Right cardiac atrium (tissue), 5 donors: ENCODE measurements at places on chromosomes 2 and 18. TPM values are rescaled to one million over a fixed set of nuclear protein-coding genes. Genes with fewer than 3 reads are reported as not detected.
A peak's percentile ranks its signal among the peaks of the same experiment; 100 is the strongest.

RAMP1 gene
- total RNA-seq: 157 TPM

ICA1L gene
- total RNA-seq: 12.6 TPM

ZSWIM2 gene
- not detected for total RNA-seq

CCDC148 gene
- total RNA-seq: 2.4 TPM

POU3F3 gene
- total RNA-seq: 1.1 TPM

PLA2R1 gene
- 4.7 TPM for total RNA-seq

CCT7 gene
- 226 TPM for total RNA-seq

CPLX4 gene
- not detected for total RNA-seq

HOXD4 gene
- not detected for total RNA-seq

DNA sequence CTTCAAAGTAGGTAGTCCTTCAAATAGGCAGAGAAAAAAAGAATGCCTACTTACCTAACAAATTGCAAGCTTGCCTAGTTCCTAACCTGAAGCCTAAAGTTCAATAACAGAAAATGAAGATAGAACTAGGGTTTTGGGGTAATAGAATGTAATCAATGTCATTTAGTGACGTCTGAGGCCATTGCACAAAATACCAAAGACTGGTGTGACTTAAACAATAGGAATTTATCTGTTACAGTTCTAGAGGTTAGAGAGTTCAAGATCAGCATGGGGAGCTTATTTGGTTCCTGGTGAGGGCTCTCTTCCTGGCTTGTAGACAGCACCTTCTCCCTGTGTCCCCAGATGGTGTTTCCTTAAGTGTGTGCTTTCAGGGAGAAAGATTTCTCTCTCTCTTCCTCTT lies 4.7 kb upstream of the NPC1 start:
- no peak for DNase-seq

GRCh38 chr18:35662293-35663062 lies 80.9 kb downstream of the GALNT1 start:
- no peak for DNase-seq

GRCh38 chr2:121974897-121975661 lies 219.6 kb downstream of the TSN start:
- peak; percentile 72 for DNase-seq

DNA sequence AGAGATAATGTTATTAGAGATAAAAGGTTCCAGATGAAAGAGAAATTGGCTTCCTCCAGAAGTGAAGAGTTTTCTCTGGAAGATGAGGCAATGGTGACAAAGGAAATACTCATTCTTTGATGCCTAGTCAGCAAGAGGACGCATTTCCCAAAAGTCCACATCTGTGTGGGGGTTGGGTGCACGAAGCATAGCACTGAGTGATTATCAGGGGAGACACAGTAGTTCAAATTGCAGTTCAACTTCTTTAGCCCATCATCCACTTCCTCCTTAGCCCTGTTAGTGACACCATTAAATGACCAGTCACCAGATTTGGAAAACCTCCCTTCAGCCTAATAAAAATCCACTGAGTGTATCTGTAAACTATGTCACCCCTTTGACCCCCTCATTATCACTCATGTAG lies 80.9 kb upstream of the PHLPP1 start:
- DNase-seq: no peak

GRCh38 chr2:96151595-96152303 lies 6.5 kb upstream of the DUSP2 start:
- DNase-seq: no peak

DNA sequence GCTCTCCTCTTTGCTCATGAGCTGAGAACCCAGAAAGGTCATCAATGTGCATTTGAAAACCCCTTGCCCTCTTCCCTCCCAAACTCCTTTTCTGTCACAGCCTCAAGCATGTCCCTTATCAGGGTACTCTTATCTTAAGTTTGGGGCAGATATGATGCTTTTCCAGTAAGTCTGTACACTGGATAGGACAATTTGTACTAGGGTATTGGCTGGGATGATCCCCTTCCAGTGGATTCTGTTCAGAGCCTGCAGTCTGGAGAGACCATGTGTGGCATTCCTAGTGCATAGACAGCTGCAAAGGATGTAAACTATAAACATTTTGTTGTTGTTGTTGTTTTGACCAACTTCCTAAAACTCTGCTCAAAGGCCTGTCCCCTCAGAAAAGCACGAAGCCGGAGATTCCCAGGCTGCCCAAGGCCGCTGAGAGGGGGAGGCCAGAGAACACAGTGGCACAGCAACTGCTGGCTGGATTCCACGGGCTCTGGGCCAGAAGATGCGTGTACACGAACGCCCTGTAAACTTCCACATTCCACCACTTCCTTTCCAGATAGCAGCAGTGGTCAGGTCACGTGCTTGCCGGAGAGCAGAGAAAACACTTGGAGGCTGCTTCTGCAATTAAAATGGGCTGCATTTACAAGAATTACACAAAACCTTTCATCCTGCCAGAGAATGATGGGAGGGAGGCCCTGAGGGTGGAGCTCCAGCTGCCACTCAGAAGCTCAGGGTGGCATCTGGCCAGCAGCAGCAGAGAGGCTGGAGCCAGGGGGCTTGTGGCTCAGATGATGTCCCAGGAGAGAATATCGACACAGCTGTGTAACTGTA lies 42.1 kb downstream of the BMP10 start:
- peak; percentile 97 for DNase-seq

DNA sequence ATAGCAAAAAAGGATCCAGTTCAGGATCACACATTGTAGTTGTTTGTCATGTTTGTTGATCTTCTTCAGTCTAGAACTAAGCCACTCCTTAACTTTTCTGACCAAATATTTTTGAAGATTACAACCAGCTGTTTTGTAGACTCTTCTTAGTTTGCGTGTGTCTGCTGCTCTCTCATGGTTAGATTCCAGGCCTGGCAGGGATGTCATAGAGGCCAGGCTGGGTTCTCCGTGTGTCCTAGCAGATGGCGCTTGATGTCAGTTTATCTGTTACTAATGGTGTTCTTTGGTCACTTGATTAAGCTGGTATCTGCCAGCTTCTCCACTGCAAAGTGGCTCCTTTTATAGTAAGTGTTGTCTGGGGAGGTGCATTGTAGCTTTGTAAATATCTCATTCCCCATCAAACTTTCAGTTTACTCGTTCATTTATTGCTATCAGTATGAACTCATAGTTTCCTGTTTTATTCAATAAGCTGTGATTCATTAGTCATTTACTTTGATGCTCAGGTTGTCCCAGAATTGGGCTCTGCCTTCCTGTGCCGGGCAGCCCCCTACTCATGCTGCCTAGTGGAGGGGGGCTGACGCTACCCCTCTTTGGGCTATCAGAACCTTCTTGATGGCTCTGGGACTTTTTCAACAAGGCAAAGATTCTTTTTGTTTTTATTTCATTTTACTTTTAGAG lies 42.1 kb downstream of the GRHL1 start:
- no peak for DNase-seq

GRCh38 chr18:50428531-50429206 lies 53.8 kb downstream of the SKA1 start:
- no peak for DNase-seq

DNA sequence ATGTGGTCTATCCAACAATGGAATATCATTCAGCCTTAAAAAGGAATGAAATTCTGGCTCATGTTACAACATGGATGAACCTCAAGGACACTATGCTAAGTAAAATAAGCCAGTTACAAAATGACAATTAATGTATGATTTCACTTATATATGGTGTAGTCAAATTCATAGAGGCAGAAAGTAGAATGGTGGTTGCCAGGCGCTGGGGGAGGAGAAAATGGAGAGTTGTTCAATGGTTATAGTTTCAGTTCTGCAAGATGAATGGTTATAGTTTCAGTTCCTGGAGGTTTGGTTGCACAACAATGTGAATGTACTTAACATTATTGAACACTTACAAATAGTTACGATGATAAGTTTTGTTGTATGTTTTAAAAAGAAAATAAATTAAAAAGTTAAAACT lies 79.2 kb upstream of the IL1R2 start:
- DNase-seq: no peak

- no peak for DNase-seq
Measured at GRCh38 chr2:174738841-174739240, 25.4 kb downstream of the CHRNA1 start.

- no peak for DNase-seq
Measured at GRCh38 chr2:69285379-69285894, 101.6 kb downstream of the GFPT1 start.

DNA sequence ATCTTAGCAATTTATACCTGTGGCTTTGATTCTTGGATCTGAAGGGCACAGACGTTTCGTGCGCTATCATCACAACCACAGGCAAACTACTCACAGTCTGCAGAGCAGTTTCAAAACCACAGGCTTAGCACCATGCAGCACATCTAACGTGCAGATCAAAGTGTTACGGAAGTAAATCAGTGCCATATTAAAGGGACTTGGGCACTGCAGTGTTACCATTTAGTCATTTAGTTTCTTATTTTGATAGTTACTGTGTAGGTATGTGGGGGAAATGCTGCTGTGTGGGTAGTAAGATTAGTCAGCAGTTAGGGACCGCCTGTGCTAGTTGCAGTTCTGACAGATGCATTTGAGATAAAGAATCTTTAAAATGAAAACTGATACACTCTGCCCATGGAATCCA lies 384.0 kb downstream of the NBAS start:
- DNase-seq: no peak

DNA sequence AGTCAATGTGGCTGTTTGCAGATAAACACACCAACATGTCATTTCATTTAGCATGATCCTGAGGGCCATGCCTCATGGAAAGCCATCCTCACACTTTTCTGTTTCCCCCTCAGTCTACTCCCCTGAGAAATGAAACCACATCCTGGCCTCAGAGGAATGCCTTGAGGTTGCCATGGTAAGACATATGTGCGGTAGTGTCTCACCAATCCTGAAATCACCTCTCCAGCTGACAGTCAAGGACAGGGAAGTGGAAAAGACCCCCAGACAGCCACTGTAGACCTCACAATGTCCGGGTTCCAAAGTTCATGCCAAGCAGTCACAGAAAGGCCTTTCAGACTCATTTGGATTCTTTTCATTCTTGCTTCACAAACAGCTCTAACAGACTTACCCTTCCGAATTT lies 175.2 kb upstream of the PKDCC start:
- no peak for DNase-seq

- no peak for DNase-seq
Measured at GRCh38 chr2:162164802-162165201, 12.8 kb upstream of the GCG start.

DNA sequence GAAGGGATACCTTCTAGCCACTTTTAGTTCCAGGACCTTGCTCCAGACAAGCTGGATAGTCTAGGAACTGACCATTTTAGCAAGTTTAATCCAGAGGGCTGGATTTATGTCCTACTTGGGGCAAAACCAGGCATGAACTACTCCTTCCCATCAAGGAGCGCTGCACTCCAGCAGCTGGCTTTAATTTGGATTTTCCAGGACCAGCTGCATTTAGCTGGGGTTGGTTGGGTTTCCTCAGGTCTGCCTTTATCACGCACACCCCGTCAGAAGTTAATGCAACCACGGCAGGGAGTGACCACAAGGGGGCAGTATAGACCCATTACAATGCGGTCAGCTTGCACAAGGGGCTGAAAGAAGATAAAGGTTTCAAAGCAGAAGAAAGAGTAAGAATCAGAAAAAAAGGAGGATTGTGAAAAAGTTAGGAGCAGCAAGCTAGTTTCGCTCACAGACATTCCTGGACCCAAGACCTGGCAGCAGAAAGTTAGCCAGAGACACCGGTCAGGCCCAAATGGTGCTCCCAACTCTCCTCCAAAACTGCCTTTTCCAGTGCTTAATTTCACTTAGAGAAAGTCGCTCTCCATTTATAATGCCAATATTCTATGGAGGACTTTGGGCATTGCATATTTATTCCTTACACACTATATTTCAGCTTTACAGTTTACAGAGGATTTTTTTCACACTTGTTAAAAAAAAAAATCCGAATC lies 40.1 kb downstream of the SLC4A1AP start:
- DNase-seq: peak; percentile 84

DNA sequence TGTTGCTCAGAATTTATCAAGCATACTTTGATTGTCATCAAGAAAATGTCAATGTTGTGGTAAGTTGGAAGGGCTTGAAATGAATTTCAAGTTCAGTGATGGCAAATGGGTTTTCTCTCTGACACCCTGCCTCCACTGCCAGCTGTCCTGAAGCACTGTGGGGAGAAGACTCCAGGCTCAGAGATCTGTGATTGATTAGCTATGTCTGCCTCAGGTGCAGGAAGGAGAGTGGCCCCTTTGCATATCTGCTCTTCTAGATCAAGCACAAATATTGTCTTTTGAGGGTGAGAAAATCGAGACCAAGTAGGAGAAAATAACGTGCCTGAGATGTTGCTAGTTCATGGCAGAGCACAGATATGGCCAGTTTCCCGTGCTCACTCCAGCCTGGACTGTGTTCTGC lies 178.8 kb upstream of the GLI2 start:
- DNase-seq: no peak

- no peak for DNase-seq
Measured at GRCh38 chr2:177188482-177189469, 23.8 kb upstream of the HNRNPA3 start.

- DNase-seq: no peak
Measured at GRCh38 chr18:37783771-37784170, 218.2 kb upstream of the CELF4 start.

GRCh38 chr2:141151611-141152286 lies 979.1 kb downstream of the LRP1B start:
- no peak for DNase-seq

DNA sequence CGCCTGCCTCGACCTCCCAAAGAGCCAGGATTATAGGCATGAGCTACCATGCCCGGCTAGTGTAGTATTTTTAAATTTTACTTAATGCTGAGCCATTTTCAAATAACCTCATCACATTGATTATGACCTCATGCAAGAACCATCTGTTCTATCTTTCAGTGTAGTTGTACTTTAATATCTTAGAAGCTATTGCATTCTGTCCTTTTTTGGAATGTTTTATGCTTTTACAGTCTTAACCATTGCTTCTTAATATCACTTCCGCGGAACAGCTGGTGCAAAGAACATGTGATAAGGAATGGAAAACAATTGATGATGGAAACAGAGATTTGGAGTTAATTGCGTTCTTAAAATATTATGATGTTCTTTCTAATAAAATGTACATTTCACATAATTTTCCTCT lies 2.7 kb downstream of the GEN1 start:
- DNase-seq: no peak

DNA sequence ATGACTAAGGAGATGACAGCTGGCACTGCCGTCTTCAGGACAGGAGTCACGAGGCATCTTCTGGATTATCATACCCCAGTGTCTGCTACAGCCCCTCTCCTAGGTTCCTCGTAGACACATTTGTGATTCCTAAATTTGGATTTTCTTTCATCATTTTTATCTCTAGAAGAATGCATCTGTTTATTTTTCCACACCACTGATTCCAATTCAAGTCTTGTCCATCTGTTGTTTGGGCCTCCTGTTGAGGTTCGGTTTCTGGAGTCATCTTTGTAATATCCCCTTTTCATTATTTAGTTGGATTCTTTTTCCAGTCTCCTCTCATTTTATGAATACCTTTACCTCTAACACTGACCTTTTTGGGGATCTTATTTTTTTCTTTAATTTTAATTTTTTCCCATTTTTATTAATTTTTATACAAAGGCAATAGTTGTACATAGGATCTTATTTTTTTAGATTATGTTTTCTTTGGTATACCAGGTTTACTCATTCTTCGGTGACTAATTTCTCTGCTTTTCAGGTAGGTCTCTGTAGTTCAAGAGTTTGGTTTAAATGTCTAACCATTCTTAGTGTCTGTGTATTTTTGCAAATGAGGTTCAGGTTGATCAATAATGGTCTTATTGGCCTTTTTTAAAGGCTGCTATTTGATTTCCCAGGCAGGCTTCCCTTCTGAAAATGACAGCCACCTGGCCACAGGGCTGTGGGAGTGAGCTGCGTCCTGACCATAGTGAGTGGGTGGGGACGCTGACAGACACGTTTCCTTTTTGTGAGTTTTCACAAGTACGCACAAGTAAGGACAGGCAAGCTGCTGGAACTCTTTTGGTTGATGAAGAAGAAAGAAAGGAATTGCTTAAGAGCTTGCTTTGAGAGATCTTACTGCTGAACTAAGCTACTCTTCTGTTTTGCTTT lies 34.5 kb downstream of the FARP2 start:
- DNase-seq: no peak

GRCh38 chr2:42086500-42086953 lies 38.7 kb downstream of the PKDCC start:
- DNase-seq: peak; percentile 32
